ENCODE measurements at places on chromosomes 3 and 15.

DNA sequence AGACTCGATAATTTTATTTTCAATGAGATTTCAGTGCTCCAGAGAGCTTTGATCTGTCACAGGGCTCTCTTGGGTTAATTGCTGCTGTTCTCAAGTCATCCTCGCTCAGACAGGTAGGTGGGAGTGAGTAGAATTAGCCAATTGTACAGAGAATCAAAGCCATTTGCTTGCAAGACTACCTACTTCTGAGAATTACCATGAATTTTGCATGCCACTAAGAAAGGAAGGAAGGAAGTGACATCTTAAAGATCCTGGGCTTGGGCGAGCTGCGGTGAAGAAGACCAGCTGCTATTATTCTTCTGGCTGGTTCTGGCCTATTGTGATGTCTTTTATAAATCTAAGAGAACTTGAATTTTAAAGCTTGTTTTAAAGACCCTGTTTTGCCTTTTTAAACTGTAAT is 154.1 kb upstream of the LPP start:
- no peak for DNase-seq

DNA sequence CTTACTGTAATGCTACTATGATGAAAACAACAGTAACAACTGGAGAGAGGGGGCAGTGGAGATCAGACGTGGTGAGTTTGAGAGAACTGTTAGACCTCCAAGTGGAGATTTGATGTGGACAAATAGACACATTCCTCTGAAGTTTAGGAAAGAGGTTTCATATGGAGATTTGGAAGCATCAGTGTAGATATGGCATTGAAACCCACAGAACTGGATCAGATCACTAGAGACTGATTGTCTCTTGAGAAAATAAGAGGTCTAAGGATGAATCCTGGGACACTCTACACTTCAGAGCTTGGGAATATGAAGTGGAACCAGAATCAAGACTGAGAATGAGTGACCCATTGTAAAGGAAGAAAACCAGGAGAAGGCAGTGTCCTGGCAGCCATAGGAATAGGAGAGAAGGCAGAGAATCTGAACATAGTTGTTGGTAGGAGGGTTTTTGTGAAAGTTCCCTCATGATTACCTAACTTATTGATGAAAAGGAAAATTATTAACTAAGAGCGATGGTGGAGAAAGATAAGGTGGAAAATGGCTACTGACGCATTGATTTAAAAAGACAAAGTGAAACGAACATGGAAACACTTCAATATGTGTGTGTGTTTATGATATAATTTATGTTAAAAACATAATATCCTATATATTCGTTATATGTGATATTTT is 29.7 kb upstream of the PYDC2 start:
- DNase-seq: no peak

- DNase-seq: no peak
Observed at GRCh38 chr3:182715006-182715405, 78.3 kb upstream of the ATP11B start.

GRCh38 chr3:106946866-106947265 is 430.4 kb upstream of the CCDC54 start:
- DNase-seq: no peak

DNA sequence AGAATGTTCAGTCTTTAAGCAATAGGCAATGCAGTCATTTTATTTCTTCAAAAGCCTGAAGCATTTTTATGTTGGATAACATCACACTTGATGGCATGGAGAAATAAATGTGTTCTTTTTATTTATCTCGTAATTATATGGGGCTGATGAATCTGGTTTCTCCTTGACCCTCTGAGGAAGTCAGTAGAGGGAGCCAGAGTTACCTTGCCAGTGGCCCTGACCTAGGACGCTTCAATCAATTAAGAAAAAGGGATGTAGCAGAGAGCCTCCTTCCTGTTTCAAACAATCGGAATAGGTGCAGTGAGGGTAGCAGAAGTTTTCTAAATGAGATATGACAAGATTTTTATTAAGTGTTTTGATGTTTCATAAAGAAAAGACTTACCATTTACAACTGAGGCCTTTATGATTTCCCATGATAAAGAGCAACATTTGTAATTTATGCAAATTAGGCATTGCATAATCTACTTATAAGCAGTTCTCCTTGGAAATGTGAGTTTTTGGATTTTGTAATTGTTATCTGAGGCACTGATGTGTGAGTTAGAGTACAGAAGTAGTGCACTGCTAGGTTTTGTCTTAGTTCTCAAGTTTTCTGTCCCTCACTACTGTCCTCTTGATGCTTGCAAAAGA is 129.1 kb downstream of the RAP2B start:
- no peak for DNase-seq

DNA sequence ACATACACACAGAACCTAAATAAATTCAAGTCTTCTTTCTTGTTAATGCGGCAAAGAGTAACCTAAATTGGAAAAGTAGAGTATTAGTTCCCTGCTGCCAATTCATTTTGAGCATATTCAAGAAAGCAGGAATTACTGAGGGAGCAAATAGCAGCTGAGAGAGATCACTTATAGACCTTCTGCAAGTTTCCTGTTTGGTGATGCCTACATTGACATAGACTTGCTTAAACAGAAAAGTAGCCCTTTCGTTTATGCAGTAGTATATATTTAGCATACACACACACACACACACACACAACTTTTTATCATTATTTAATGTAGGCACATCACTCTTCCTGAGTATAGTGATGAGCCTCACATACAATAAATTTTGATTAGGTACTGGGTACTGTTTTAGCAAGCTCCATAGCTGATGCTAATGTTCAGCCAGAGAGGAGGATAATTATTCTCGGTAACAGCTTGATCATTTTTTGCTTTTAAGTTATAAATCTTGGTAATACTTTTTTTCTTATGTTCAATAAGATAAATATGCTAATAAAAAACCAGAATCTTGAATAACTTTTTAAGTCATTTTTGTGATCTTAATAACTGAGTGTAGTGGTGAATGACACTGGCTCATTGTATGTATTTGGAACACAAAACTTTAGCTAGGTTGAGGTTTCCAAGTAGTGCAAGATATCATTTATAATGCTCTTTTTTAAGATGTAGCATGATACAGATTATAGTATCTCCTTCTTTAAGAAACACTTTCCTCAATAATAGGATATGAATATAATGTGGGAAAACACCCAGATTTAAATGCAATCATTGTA is 174.7 kb downstream of the MBNL1 start:
- DNase-seq: no peak

All from caudate nucleus (tissue), 63 donors.